ENCODE measurements at places on chromosomes 1 and 21.

- no peak for DNase-seq
These were observed 49.4 kb downstream of the TENT5C start for GRCh38 chr1:117655220-117655577.

DNA sequence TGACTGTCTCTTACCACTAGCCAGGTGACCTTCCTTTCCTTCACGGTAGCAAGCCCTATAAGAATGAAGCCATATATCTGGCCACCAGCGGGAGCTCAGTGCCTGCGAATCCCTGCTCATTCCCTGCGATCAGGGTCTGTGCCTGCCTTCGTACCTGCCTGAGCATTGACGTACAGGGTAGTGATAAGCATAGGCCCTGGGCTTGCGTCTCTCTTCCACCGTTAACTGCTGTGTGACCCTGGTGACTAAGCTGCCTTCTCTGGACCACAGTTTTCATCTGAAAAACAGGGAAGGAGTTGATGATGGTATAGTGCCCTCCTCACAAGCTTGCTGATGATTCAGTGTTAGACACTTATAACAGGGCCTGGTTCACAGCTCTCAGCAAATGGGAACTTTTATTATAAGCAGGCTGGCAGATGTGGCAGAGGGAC is 4.1 kb downstream of the ZC3H12A start:
- DNase-seq: peak; percentile 76

GRCh38 chr1:46203738-46204405 is 738 bp downstream of the LURAP1 start:
- no peak for DNase-seq

- DNase-seq: peak; percentile 47
These were observed 85.8 kb downstream of the UBR4 start for GRCh38 chr1:19124273-19124672.

DNA sequence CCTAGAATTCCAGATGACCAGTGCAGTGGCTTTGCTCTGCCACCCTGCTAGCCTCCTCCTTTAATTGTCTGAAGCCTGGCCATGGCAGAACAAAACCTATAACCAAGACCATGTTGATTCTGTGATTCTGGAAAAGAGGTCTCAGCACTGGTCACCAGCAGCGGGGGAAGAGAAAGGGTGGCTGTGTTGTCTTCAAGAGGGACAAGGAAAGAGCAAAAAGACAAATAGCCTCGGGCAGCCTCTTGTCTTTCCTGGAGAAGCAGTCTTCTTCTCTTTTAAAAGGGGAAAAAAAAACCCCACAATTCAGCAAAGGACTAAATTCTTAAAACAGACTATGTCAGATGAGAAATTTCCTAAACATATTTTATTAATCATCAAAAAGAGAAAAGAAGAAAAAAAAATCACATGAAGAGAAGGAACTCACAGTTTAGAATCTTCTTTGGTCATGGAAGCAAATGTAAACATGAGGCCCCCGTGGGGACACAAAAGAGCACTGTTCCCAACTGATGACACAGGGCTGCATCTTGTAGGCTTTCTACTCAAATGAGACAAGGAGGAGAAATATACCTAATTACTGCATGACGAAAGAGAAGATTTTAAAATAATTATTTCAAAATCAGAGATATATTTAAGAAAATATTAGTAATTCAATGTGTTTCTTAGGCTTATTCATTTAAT is 36.3 kb upstream of the RAP1GAP start:
- no peak for DNase-seq

GRCh38 chr21:28069450-28069923 is 923.2 kb downstream of the LTN1 start:
- DNase-seq: no peak

- no peak for DNase-seq
These were observed 67.1 kb downstream of the ATP2B4 start for GRCh38 chr1:203693721-203694120.

- peak; percentile 28 for DNase-seq
These were observed 19.1 kb downstream of the RPAP2 start for GRCh38 chr1:92317836-92318493.

DNA sequence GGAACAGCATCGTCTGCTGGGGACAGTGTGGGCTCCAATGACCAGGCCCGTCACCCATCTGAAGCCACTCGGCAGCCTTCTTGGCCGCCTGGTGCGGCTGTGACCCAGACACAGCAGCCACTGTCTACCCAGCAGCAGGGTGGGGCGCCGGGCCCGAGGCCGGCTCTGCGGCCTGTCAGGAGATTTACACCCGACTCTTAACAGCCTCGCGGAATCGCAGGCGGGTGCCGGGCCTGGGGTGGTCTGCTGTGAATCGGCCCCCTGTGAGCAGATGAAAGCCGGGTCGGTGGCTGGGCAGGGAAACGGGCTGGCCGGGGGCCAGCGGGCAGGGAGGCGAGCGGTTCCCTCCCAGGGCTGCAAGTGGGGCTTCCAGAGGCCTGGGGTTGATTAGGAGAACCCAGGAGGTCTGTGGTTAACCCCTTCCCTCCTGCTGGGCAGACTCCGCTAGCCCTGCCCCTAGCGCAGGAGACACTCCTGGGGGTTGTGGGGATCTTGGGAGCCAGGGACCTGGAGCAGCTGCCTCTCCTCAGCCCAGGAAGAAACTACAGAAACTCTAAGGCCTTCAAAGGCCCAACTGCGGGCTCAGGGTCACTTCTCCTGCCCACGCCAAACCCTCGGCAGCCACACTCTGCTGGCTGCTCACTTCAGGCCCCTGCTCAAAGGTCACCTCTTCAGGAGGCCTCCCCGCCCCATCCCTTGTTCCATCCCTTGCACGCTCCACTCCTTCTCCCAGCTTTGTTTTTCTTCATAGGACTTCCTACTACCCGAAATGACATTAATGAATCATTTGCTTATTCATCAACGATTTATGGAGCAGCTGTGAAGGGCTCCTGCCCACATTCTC is 15.6 kb downstream of the RUNX3 start:
- no peak for DNase-seq

DNA sequence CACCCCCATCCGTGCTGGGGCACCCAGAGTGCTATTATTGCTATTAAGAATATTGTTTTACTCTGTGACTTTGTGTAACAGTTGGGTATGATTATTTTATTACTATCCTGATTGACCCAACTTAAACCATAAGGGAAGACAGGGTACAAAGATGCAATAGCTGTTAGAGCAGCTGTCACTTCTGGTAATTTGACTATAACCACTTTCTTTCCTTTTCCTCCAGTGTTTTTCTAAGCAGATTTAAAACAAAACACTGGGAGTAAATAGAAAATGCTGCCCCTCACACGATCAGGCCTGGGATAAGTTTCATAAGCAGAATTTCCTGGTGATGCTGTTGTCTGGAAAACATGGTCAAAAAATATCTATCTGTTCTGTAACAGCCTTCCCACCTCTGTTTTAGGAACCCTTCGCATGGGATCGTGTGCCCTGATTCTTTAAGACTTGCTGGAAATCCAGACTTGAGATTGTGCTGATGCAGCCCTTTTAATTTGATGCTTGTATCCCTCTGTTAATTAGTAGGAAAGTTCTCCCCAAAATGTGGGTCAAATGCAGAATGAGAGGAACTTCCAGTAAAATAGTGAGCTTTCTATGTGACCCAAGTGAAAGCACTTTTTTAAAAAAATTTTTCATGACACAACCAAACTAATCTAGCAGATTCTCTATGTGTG is 165.3 kb downstream of the FMN2 start:
- no peak for DNase-seq

- DNase-seq: no peak
These were observed 18.5 kb upstream of the TBX15 start for GRCh38 chr1:119006406-119007279.

GRCh38 chr1:168521401-168522000 is 22.3 kb downstream of the XCL2 start:
- no peak for DNase-seq

DNA sequence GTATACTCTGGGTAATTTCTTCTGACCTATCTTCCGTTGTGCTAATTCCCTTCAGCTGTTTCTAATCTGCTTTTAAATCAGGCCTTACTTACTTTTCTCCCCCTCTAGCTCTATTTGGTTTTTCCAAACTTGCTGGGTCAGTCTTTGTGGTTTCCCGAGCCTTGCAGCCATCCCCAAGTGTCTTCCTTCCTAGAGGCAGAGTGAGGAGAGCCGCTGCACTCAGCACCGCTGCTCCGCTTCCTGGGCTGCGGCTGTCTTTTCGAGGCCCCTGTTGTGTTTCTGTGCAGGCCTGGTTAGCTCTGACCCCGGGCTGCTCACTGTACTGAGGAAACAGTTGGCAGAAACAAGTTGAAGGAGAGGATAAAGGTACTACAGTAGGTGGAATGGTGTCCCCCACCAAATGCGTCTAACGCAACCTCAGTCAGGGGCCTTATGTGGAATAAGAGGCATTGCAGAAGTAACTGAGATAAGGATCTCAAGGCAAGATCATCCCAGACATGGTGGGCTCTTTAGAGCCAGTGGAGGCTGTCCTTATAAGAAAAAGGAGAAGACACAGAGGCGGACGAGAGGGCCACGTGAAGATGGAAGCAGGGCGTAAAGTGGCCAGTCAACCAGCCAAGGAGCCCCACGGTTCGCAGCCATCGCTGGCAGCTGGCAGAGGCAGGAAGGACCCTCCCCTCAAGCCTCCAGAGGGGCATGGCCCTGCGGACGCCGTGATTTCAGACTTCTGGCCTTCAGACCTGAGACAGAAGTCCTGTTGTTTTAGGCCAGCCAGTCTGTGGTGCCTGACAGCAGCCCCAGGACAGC is 10.5 kb downstream of the WNT9A start:
- no peak for DNase-seq

- no peak for DNase-seq
These were observed 603.4 kb downstream of the PTPRU start for GRCh38 chr1:29839726-29840125.

- DNase-seq: no peak
These were observed 49.6 kb downstream of the CD58 start for GRCh38 chr1:116521186-116521585.

- DNase-seq: peak; percentile 72
These were observed 201.9 kb downstream of the TOMM20 start for GRCh38 chr1:234926559-234927311.

- DNase-seq: no peak
These were observed 410.6 kb downstream of the NTNG1 start for GRCh38 chr1:107551456-107551855.

DNA sequence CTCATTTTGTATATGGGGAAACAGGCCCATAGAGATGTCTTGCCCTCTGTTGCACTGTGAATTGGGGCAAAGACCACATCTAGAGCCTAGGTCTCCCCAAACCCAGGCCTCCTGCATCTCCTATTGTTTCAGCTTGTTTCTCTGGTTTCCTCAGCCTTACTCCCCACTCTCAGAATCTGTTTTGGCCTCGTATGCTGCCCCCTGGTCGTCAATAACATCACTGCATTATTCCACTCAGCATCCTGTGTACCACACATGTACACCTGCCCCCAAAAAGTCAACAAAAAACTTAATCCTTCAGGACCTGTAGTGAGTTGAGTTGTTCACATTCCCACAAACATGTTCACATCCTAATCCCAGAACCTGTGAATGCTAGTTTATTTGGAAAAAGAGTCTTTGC is 184.8 kb downstream of the BRINP2 start:
- DNase-seq: no peak

GRCh38 chr21:42798106-42798505 is 81.2 kb downstream of the WDR4 start:
- DNase-seq: no peak

- no peak for DNase-seq
These were observed 149.9 kb upstream of the IGSF21 start for GRCh38 chr1:17957588-17958267.

DNA sequence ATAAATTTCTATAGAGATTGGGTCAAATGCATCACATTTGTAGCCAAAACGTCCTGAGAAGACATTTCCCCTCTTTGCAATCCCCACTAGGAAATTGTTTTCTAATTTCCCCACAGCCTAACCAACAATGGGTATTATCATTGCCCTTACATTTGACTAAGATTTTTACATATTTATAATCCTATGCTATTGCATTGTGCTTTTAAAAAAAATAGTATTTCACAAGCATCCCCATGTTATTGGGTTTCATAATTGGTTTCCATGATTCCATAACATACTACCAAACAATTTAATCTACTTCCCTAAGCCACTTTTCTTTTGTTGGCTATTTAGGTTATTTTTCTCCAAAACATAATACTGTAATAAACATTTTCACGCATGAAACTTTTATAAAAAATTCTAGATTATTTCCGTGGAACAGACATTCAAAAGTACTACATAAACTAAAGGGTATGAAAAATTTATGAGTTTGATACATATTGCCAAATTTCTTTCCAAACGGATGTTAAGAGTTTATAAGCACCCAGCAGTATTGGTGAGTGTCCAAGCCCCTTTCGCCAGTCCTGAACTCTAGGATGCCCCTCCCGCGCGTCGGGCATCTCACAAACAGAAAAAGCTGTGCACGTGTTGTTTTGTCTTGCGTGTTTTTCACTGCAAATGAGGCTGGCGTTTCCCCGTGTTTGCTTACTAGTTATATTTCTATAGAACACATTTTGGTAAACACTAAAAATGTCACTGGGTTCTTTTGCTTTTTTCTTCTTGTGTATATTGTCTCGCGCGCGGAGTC is 2.0 kb upstream of the LHX4 start:
- DNase-seq: no peak

- DNase-seq: no peak
These were observed 39.9 kb upstream of the TSPAN2 start for GRCh38 chr1:115129071-115129640.

DNA sequence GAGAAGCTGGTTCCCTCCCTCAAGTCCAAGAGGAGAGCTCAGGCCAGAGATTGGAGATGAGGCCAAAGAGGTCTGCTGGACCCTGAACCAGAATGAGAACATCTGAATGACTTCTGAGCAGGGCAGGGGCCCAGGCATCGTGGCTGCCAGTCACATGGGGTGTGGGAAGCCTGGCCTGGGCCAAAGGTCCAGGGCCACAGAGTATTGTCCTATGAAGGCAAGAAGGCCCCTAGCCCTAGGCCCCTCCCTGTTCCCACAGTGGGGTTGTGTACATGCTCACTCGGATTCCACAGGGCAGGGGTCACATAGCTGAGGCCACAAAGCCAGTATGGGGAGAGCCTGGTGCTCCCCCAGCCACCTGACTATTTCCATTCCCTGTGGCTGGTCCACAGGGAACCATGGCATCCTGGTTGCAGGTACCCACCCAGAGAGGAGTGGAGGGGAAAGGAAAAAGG is 18.5 kb upstream of the SLC1A7 start:
- no peak for DNase-seq

DNA sequence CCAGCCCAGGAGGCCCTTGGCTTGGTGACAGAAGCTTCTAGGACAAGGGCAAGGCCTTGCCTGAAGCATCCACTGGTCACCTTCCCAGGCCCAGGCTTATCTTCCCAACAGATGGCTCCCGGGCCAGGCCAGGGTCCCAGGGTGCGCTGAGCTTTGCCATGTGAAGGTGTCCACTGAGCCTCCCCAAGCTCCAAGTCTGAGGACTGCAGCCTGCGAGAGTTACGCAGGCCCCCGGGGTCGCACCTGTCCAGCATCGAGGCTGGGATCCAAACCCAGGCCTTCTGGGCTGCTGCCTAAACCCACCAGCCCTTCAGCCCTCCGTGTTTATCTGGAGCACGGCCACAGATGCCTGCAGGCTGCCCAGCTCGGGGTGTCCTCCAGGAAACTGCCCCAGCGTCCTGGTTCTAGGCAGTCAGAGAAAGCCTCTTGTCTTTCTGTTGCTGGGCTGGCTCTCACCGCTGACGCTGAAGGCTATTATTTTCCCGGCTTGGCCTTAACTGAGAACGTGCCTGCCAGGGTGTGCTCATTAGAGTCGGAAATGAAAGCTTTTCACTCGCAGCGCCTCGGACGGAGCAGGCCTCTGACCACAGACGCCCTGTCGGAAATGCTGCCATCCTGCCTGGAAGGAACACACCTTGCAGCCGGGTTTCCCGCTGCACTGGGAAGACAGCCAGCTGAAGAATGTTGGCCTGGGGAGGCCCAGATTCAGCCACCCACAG is 71.4 kb downstream of the MEGF6 start:
- no peak for DNase-seq

GRCh38 chr1:150572918-150573647 is 6.3 kb downstream of the MCL1 start:
- no peak for DNase-seq

- no peak for DNase-seq
These were observed 173.9 kb downstream of the RWDD3 start for GRCh38 chr1:95407886-95408291.

Data from activated CD8-positive, alpha-beta T cell treated with anti-CD3 and anti-CD28 coated beads for 36 hours (primary cell).